ENCODE measurements at places on chromosomes 1 and 21.

GRCh38 chr1:110702260-110702659 lies 27.5 kb upstream of the KCNA3 start:
- H3K27me3 ChIP-seq, result peaks cover 2% of the 10 kb centered on the region
- H3K4me1 ChIP-seq, result peaks cover 5% of the 10 kb centered on the region
- no peak for DNase-seq
- no peaks in the 10 kb centered on the region for H3K36me3 ChIP-seq
- no peak overlapping the region for H3K4me3 ChIP-seq

DNA sequence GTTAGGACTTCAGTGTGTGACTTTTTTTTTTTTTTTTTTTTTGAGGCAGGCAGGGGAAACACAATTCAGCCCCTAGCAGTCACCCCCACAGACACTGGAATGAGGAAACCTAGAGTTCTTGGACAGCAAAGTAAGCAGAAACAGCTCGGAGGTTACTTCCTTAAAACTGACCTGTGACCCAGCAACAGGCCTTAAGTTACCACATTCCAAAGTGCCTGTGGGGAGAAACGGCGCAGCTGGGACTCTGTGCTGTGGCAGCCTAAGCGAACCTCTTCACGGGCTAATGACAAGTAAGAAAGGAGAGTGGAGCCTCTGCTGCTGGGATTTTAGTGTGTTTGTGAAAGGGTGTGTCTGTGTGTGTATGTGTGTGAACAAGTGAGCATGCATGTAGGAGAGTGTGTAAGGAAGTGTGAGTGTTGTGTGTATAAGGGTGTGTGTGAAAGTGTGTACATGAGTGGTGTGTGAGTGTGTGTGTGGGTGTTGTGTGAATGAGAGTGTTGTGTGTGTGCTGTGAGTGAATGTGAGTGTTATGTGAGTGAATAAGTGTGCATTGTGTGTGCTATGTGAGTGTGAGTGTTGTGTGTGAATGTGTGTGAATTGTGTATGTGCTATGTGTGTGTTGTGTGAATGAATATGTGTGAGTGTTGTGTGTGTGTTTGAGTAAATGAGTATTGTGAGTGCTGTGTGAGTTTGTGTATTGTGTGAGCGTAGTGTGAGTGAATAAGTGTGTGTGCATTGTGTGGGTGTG lies 180.8 kb downstream of the BRINP2 start:
- no peaks in the 10 kb centered on the region for H3K27me3 ChIP-seq
- H3K36me3 ChIP-seq, result no peaks in the 10 kb centered on the region
- DNase-seq, result no peak
- no peak overlapping the region for H3K4me3 ChIP-seq
- no peaks in the 10 kb centered on the region for H3K4me1 ChIP-seq
- no peak overlapping the region for H3K27ac ChIP-seq

DNA sequence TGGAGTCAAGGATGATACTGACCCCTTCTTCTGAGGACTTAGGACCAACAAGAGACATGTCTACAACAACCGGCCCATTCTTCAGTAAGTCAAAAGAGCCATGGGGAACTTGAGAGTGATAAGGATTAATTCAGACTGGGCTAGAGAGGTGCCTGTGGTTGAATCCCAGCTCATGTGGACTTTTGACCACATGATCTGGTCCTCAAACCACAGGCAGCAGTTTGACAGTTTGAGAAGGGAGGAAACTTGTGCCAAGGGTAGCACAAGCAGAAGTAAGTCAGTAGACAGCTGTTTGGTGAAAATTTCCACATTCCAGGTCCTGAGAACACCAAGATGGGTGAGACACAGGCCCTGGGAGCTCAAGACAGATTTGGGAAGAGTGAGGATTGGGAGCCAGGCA lies 19.8 kb downstream of the SH3BP5L start:
- no peak for DNase-seq
- peaks cover 1% of the 10 kb centered on the region for H3K36me3 ChIP-seq
- no peak overlapping the region for H3K27ac ChIP-seq
- peaks cover 4% of the 10 kb centered on the region for H3K27me3 ChIP-seq
- peaks cover 10% of the 10 kb centered on the region for H3K4me1 ChIP-seq
- H3K4me3 ChIP-seq, result no peak overlapping the region

DNA sequence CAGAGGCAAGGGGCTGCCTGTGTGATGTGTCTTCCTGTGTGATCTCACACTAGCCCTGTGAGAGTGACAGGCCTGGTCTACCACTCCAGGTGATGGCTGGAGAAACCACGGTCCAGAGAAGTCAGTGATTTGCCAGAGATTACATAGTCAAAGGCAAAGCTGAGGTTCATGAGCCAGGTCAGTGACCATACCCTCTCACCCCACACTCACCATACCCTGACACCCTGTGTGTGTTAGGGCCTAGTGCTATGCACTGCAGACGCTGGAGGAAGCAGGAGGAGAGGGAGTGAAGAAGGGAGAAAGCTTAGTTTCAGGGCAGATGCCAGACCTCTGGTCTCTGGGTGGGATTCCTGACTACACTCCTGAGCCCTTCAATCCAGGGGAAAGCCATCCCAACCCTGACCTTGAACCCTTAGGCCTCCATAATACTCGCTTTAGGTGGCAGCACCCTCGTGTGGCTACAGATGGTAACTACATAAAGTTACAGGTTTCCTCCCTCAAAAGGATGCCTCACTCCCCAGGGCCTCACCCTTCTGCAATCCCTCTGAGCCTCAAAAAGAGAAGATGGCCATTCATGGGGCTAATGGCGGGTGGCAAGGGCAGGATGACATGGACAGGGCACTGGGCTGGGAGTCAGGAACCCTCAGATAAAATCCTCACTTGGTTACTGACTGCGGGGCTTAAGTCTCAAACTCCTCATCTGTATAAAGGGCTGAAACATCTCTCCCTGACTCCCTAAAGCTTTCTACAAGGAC lies 20.8 kb upstream of the SDC3 start:
- peaks cover 3% of the 10 kb centered on the region for H3K27me3 ChIP-seq
- DNase-seq, result peak; percentile 30
- no peak overlapping the region for H3K27ac ChIP-seq
- peaks cover 14% of the 10 kb centered on the region for H3K36me3 ChIP-seq
- H3K4me1 ChIP-seq, result no peaks in the 10 kb centered on the region
- no peak overlapping the region for H3K4me3 ChIP-seq

DNA sequence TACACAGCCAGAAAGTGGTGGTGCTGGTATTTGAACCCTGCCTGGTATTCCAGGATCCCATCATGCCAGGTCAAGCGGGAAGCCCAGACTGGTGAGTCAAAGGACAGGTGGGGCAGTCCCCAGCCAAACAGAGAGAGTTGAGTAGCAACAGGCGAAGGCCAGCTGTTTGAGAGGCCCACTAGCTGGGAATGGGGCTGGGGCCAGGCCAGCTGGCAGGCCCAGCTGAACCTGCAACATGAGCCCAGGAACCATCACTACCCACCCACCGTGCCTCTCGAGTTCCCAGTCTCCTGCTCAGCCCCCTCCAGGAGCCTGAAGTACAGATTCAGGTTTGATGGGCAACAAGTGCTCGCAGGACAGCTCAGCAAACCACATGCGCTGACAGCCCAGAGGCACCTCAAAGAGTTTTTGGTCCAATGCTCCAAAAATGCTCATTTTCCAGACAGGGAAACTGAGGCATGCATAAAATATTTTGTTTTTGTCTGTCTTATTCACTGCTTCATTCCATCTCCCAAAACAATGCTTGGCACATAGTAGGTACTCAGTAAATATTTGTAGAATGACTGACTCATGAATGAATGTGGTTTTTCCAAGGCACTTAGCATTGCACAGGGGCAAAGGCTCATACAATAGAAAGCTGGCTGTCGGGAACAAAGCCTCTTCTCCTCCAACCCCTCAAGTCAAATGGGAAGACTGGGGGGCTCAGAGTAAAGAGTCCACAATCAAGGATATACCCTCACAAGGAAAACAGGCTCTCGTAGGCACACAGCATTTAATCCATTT lies 42.5 kb upstream of the CLIC4 start:
- no peak overlapping the region for H3K27ac ChIP-seq
- H3K36me3 ChIP-seq, result no peaks in the 10 kb centered on the region
- H3K4me1 ChIP-seq, result peaks cover 6% of the 10 kb centered on the region
- H3K4me3 ChIP-seq, result no peak overlapping the region
- H3K27me3 ChIP-seq, result peaks cover 4% of the 10 kb centered on the region

GRCh38 chr1:172713466-172713865 lies 54.6 kb downstream of the FASLG start:
- no peak for DNase-seq
- H3K36me3 ChIP-seq, result peaks cover 2% of the 10 kb centered on the region
- H3K4me1 ChIP-seq, result peaks cover 42% of the 10 kb centered on the region
- H3K27ac ChIP-seq, result no peak overlapping the region
- H3K4me3 ChIP-seq, result no peak overlapping the region

GRCh38 chr1:178025613-178026356 lies 55.9 kb upstream of the SEC16B start:
- H3K27ac ChIP-seq, result no peak overlapping the region
- no peaks in the 10 kb centered on the region for H3K27me3 ChIP-seq
- no peaks in the 10 kb centered on the region for H3K4me1 ChIP-seq
- H3K36me3 ChIP-seq, result no peaks in the 10 kb centered on the region
- DNase-seq, result no peak
- no peak overlapping the region for H3K4me3 ChIP-seq

DNA sequence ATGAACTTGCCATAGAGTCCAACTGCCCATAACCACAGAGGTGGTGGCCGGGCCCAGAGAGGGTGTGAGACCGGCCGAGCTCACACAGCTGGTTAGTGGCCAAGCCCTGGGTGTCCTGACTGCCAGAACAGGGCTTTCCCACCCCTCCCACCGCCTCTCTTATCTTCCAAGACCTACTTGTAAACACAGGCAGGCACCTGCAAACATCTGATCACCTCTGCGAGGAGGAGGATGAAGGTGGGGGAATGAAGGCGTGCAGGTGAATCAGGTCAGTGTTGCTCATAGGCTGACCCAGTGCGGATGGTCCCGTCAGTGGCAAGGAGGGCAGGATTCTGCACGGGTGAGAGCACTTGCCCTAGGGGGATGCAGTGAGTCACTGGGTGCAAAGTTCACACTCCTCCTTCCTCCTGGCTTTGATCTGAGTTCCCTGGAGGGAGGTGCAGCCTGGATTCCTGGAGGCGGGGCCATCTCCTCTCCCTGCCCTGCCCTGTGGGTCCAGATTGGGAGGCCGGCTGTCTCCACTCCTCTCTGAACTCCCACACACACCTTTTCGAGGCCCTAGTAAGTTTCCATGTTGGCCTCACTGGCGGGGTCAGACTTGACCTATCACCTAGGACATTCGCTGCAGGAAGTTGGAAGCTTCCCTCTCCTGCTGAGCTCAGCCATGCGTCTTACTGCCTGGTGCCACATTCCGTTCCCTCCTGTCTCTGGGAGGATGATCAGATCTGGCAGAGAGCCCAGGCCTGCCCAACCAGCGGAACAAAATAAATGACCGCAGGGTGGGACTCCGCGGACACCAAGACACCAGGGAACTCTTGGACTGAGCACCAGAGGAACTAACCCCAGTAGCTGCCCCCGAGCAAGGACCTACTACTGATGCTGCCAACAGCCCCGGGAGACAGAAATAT lies 7.3 kb downstream of the UQCRHL start:
- no peak overlapping the region for H3K27ac ChIP-seq
- H3K4me3 ChIP-seq, result no peak overlapping the region
- H3K36me3 ChIP-seq, result no peaks in the 10 kb centered on the region
- DNase-seq, result no peak

GRCh38 chr1:34915521-34915920 lies 13.9 kb downstream of the DLGAP3 start:
- DNase-seq, result no peak
- H3K27ac ChIP-seq, result no peak overlapping the region
- H3K4me1 ChIP-seq, result no peaks in the 10 kb centered on the region

DNA sequence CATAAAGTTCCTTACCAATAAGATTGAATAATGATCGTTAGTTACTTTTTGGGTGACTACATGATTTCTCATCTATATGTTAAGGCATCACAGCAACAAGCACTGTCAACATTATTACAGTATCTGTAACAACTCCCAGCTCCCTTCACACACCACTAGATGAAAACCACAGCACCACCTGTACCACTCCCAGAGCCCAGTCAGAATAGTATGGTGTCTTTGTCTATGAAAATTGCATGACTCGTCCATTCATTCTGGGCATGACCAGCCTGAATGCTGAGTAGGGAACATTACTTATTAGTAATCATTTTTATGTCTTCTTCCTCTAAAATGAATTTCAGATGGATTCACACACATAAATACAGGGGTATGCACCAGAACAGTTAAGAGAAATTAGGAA lies 7.0 kb downstream of the OLFML2B start:
- peaks cover 11% of the 10 kb centered on the region for H3K27me3 ChIP-seq
- H3K27ac ChIP-seq, result no peak overlapping the region
- DNase-seq, result no peak

- no peaks in the 10 kb centered on the region for H3K36me3 ChIP-seq
- H3K27me3 ChIP-seq, result peaks cover 24% of the 10 kb centered on the region
- no peak overlapping the region for H3K27ac ChIP-seq
- H3K4me3 ChIP-seq, result no peak overlapping the region
Measured at GRCh38 chr1:182056601-182057366, 4.7 kb downstream of the ZNF648 start.

Data from activated T-helper 1 cell treated with anti-CD3 and anti-CD28 coated beads, Interleukin-12 subunit alpha, Interleukin-12 subunit beta, Interleukin-2, Interleukin-4 antibody, amounts not matched to agents 30 ng/mL and 10 ng/mL and 1 ng/mL, durations not matched to agents 14 hours and 24 hours and 36 hours (primary cell).